ENCODE measurements at places on chromosomes 3 and 15.

DNA sequence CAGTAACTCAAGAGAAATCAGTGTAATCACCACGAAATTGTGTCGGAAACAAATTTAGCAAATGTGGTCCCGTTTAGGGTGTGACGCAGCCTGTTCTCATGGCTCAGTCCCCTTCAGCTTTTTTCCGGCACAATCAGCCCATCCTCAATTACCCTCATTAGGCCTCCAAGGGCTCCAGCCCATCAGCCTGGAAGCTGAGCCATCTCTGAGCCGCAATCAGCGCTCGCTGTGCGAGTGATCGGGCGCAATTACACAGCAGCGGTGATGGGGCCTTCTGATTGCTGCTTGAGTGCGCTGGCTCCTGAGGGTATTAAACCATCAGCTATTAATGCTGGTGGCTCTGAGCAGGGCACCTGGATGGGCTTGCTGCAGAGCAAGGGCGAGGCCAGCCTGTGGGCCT is 55.6 kb downstream of the PLXNA1 start:
- no peak for DNase-seq

GRCh38 chr15:79004336-79004735 is 59.5 kb upstream of the CTSH start:
- DNase-seq = no peak

GRCh38 chr15:84142888-84143337 is 92.7 kb upstream of the GOLGA6L4 start:
- no peak for DNase-seq

GRCh38 chr15:42184736-42185135 is 23.4 kb downstream of the VPS39 start:
- DNase-seq = no peak

- no peak for DNase-seq
Observed at GRCh38 chr3:53056442-53056841, 10.6 kb upstream of the SFMBT1 start.

DNA sequence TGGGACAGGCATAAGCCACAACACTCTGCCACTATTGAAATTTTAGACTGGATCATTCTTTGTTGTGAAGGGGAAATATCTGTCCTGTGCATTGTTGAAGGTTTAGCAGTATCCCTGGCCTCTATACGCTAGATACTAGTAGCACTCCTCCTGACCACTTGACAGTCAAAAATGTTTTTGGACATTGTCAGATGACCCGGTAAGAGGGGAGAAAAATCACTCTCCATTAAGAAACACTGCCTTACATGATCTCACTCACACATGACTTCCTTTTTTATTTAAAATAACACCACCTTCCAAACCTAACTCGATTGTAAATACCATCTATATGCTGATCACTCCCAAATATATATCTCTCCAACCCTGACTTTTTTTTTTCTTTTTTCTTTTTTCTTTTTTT is 15.3 kb upstream of the HLTF start:
- DNase-seq = no peak

- DNase-seq = no peak
Observed at GRCh38 chr3:98109807-98110549, 20.5 kb upstream of the OR5H1 start.

DNA sequence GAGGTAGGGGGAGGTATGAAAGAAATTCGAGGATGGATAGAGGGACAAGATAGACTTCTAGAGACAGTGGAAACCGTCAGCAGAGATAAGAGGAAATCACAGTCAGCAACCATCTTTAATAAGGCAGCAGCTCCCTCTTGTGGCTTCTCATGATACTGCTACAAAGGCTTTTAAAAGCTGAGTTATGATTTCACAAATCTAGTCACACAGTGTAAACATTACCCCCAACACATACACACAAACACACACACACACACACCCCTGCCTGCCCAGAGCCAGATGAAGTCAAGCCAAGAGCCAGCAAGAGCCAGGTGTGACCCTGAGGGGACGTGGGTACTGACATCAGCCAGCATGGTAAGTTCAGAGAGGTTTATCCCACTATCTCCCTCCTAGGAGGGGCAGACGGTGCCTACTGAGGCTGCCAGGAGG is 18.9 kb upstream of the TGM5 start:
- DNase-seq = no peak

DNA sequence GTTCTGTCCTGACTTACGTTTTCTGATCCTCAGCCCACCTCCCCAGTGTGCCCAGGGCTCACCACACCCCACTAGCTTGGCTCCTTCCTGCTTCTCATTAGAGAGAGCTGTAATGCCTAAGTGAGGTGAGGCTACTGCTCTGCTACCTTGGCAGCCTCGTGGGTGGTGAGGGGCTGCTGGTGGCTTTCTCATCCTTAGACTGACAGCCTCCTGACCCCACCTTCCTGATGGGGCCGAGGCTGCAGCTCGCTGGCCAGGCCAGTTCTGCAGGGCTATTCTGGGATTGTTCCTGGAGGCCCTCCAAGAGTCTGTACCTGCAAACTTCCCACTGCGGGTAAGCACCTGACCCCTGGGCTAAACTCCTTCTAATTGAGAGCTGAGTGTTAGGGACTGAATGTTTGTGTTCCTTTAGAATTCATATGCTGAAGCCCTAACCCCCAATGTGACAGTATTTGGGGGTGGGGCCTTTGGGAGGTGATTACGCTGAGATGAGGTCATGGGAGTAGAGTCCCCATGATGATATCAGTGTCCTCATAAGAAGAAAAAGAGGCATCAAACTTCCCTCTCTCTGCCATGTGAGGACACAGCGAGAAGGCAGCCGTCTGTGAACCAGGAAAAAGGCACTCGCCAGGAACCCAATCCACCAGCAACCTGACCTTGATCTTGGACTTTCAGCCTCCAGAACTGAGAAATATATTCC is 38.1 kb upstream of the IQSEC1 start:
- DNase-seq = no peak

DNA sequence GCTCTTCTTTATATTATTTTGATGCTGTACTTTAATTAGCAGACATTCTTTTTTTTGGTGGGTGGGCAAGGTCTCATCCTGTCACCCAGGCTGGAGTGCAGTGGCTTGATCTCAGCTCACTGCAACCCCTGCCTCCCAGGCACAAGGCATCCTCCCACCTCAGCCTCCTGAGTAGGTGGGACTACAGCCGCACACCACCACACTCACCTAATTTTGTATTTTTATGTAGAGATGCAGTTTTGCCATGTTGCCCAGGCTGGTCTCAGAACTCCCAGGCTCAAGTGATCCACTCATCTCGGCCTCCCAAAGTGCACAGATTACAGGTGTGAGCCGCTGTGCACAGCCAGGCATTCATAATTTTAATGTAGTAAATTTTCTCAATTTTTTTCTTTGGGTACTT is 608.1 kb downstream of the ZNF385D start:
- DNase-seq = no peak

- DNase-seq = no peak
Observed at GRCh38 chr3:45955017-45955647, 11.9 kb downstream of the CXCR6 start.

- no peak for DNase-seq
Observed at GRCh38 chr3:11807686-11808085, 39.0 kb downstream of the TAMM41 start.

DNA sequence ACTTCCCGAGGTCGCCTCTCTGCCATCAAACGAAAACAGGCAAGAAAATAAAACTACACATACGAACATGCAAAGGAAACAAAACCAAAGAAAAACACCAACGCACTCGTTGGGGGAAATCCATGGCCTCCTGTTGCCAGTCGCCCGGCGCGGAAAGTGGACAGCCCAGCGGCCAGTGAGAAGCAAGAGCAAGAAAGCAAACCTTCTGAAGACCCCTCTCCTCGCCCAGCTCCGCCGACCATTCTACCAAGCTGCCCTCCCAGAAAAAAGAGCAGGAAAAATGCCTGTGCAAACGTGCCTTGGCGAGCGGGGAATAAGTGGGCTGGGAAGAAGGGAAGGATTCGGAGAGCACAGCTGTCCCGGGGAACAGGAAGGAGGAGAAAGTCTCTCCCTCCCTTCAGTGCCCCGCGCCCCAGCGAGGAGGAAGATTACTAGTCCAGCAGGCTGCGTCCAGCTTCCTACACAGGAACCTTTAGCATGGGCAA is 802 bp upstream of the NECTIN3 start:
- DNase-seq = no peak

DNA sequence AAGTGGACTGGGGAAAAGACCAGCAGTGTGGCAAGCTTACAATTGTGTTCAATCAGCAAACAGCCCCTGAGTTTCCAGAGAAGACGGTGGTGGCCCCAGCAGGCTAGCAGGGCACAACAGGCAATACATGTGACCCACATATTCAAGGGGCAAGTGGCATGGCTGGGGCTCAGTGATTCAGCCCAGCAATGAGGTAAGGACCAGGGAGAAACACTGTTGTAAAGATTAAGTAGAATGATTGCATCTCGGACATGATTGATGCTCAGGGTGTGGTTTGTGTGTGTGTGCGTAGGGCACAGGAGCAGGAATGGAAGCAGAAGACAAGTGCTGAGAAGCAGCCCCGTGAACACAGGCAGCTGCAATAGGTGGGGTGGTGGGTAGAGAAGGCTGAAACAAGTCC is 37.9 kb downstream of the KLHL6 start:
- no peak for DNase-seq

DNA sequence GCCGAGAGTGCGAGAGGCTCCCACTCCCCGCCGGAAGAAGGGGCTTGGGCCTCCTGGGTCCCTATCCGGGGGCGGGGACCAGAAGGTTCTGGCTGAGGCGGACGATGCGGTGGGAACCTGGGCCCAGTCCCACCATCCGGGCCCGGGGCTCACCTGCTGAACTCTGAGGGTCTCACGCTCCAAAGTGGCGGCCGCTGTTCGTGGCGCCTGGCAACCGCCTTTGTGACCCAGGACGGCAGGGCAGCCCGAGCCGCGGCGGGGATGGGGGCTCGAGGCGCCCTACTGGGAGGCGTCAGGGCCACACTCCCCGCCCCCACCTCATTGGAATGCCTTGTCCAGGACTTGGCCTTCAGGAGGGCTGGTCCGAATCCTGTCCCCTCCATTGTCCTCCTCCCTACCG is at the start of gene FANCD2OS:
TSS of gene FANCD2OS (minus strand) at position 165 of the 400 bp plus-strand sequence. CDS start 3,481 bp downstream, outside the sequence.
- no peak for DNase-seq

DNA sequence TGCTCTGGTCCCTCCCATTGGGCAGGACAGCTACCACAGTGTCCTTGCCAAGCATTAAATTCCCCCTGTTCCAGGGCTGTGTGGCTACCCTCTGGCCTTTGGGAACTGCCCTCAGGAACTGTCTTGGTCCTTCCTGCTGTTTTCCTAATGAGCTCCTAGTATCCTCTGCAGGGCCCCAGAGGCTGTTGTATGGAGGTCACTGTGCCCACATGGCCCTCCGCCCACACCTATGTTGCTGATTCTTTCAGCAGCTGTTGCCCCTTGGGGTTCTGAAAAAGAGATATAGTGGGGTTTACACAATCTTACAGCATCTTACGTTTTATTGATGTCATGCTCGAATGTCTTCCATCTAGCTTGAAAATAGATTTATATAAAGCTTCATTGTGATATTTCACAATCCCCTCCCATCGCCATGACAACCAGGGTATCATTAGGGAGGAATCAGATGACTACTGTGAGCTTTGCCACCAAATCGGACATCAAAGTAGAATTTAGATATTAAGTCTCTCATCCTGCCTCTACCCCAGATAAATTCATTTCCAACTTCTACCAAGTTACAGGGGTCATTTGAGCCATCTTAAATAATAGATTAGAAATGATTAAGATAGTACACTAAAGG is 97.1 kb upstream of the NR2E3 start:
- DNase-seq = no peak
